ENCODE measurements at places on chromosomes 1 and 21.

- no peak for DNase-seq
These were observed 125.2 kb upstream of the PTBP2 start for GRCh38 chr1:96596226-96596922.

DNA sequence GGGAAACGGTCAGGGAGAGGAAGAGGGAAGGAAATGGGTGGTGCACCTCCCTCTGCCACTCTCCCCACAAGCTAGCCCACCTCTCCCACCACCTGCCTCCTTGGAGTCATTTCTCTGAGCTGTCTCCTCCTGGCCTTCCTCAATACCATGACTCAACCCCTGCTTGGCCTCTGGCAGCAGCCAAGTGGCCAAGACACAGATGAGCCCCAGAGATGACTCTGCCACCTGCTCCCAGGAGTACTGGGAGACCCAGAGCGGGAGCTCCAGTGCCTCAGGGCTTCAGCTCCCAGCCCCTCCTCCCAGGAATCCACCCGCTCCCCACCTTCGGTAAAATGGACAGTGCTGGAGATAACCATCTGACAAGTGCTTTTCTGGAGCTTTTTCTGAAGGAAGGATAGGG lies 2.6 kb downstream of the S100A16 start:
- DNase-seq = no peak

- no peak for DNase-seq
These were observed 5.1 kb downstream of the FHAD1 start for GRCh38 chr1:15251857-15252835.

DNA sequence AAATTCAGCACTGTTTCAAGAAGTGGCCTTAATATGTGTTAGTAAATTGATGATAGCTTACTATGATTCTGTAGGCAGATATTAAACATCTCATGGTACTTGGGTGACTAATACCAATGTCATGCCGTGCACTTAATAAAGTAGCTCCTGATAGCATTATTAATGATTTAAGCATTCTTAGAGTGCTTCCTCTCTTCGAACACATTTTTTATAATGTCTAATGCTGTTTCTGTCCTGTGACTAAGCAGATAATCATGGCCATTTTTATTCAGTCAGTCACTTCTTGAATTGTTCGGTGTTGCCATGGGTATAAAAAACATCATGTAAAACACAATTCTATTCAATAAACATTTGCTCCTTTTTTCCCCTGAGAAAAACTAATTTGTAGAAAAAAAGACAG lies 804.6 kb upstream of the ADGRL4 start:
- DNase-seq = no peak

DNA sequence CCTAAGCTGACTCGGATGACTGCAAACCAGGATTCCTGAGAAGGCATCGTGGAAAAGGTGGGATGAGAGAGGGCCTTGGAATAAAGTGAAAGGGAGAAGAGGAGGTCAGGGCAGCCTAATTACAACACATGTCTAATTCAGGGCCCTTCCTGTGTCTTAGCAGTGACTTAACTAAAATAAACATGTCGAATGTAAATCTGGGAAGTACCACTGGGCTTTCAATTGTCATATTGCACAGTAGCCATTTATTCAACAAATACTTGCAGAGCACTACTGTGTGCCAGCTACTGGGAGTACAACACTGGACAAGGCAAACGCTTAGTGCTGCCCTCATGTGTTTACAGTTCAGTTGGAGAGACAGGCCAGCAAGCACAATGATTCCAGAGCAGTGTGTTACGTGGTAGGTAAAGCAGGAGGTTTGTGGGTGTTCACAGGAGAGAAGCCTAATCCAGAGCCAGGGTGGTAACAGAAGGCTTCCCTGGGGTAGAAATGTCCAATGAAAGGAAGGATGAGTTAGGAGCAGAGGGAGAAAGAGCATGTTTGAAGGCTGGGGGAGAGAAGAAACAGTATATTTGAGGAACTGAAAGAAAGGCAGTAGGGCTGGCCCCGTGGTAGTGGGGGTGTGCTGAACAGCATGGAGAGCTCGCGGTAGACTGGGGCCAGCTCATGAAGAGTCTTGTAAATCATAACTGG lies 38.0 kb upstream of the RASAL2 start:
- no peak for DNase-seq

DNA sequence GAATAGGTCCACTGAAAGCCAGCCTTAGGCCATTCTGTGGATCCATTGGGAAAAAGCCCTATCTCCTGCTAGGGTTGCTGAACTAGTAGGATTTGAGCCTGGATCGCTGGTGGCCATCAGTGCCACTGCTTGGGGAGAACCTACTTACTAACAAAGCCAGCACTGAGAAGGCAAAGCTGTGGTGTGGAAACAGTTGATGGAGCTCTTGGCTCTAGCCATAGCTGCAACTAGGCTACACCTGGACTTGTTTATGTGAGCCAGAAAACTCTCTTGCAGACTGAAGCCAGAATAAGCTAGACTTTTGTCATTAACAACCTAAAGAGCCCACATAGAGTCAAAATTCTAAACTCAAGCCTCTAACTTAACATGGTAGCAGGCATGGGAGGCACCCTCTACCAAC lies 20.7 kb downstream of the DAB1 start:
- no peak for DNase-seq

GRCh38 chr1:242203262-242203661 lies 204.4 kb upstream of the MAP1LC3C start:
- DNase-seq = no peak

DNA sequence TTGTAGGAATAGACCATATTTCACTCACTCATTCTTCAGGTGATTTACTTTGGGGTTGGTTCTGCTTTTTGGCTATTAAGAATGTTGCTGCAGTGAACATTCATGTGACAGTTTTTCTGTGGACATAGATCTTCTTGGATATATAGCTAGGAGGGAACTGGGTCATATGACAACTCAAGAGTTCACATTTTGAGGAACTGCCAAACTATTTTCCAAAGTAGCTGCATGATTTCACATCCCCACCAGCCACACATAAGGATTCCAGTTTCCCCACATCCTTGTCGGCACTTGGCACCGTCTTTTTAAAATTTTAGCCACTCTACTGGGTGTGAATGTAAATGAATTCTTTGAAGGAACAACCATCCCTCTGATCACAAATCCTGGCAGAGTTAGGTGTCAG lies 126.0 kb downstream of the PRDM2 start:
- DNase-seq = no peak

- no peak for DNase-seq
These were observed 130.4 kb downstream of the AK5 start for GRCh38 chr1:77412069-77412819.

DNA sequence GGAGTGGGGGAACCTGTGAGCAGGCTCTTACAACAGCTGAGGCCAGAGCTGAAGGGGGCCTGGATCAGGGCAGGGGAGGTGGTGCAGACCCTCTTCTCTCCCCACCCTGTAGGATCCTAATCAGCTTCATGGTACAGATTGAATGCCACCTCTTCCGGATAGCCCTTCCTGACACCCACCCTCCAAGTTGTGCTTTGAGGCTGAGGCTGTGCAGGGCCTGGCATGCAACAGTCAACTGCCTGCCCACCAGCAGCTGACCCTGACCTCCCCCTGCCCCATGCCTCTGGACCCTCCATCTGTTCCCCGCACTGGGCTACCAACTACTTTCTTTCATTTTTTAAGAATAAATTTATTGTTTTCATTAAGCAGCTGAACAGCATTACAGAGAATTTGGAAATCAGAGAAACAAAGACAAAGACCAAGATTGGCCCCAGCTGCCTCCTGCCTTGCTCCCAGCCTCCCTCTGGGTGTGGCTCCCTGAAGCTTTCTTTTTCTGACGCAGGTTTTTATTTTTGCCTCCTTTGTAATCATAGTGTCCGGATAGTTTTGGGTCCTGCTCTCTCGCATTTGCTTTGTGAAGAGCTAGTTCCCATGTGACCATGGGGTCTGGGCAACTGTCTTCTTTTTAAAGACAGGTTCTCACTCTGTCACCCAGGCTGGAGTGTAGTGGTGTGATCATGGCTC lies 12.8 kb downstream of the ZNF362 start:
- no peak for DNase-seq

- no peak for DNase-seq
These were observed 802.8 kb upstream of the CXADR start for GRCh38 chr21:16709866-16710550.

GRCh38 chr1:64975740-64976139 lies 9.4 kb upstream of the JAK1 start:
- DNase-seq = no peak

DNA sequence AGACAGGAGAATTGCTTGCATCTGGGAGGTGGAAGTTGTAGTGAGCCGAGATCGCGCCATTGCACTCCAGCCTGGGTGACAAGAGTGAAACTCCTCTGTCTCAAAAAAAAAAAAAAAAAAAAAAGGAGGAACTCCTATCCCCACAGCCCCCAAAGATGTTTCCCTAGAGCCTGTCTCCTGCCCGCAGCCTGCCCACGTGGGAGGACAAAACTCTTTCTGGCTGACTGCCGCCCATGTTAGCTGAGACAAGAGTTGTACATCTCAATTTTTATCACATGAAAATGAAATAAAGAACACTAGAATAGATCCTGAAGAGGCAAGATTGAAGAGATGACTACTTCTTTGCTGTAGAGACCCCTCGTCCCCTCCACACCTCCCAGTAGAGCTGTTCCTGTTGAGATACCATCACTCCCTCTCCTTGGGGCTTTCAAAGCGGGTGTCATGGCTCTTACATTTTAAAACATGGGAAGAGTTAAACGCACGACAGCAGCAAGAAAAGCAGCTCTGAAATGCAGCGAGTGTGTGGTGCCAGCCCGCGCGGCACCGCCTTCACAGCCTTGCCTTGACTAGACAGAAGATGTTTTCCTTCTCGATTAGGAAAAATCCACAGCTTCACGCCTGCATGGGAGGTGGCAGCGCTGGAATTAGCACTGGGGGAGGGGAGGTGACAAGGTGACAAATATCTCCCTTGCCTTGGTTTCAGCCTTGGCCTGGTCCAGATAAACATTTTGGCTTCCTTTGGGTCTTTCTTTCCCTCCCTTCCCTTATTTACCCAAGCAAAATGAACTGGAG lies 253.4 kb upstream of the CSF3R start:
- no peak for DNase-seq

- no peak for DNase-seq
These were observed 510.1 kb upstream of the CXADR start for GRCh38 chr21:17002594-17003257.

DNA sequence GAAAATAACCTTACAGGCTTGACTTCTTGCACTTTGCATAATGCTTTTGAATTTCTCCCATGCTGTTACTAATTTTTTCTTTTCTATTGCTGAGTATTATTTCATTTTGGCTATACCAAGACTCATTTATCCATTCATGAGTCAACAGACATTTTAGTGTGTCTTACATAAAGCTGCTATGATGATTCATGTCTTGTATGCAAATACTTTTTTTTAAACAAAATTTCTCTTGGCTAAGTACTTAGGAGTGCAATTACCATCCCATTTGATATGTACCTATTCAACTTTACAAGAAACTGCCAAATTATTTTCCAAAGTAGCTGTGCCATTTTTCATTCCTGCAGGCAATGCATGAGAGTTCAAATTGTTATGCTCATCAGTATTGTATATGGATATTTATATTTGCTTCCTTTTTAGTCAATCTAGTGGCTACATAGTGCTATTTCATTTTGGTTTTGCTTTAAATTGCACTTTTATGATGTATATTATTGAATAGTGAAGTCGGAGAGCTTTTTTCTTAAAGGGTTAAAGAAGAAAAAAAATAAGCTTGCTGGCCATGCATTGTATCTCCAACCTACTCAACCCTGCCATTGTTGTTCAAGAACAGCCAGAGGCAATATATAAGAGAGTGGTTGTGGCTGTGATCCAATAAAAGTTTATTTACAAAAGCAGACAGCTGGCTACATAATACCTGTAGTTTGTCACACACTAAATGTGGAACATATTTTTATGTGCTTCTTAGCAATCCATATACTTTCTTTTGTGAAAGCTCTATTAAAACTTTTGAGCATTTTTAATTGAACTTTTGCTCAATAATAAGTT lies 862.8 kb downstream of the KCNT2 start:
- DNase-seq = no peak

GRCh38 chr1:14707531-14708445 lies 109.3 kb downstream of the KAZN start:
- DNase-seq = no peak

- DNase-seq = no peak
These were observed 54.8 kb downstream of the PIK3R3 start for GRCh38 chr1:46077644-46078043.

GRCh38 chr21:18608226-18608625 lies 204.6 kb upstream of the TMPRSS15 start:
- DNase-seq = no peak

- DNase-seq = no peak
These were observed 2.8 kb downstream of the ARHGEF16 start for GRCh38 chr1:3456964-3457909.

GRCh38 chr1:222454782-222455181 lies 93.1 kb downstream of the HHIPL2 start:
- no peak for DNase-seq
